Breast epithelium (tissue), 4 donors: ENCODE measurements at places on chromosomes 1 and 21. TPM values are rescaled to one million over a fixed set of nuclear protein-coding genes. Genes with fewer than 3 reads are reported as not detected.

DNA sequence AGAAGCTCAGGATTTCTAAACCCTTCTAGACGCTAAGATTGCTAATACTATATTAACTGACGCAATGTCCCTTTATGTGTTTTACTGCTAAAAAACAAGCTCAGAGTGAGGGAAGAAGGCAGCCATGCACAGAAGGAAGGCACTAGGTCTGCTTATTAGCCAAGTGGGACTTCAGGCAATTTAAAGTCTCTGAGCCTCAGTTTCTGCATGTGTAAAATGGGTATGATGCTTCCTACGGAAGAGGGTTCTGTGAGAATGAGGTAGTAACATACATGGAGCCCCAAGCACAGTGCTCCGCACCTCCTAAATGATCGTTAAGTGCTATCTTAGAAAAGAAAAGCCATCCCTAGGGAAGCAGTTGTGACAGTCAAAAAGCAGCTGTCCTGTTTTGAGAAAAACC, 16.9 kb downstream of the MIS18A start:
- no peak for DNase-seq

DNA sequence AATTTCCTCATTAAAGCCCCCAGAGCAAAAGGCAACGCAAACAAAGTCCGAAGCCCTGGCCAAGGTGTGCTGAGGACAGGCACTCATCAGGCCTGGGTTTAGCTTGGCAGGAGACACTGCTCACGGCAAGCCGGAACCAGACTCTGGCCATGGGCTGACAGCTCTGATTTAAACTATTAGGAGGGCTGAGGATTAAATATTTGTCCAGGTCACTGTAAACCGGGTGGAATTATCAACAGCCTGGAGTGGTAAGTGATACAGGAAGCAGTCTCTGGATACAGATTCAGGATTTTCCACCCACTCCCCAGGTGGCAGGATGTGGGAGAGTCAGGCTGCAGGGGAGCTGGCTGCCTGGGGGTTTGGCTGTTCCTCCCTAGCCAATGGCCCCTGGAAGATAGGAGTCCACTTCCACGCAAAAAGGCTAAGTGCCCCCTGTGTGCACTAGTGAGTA, 42.4 kb downstream of the SLC66A1 start:
- DNase-seq = no peak

DNA sequence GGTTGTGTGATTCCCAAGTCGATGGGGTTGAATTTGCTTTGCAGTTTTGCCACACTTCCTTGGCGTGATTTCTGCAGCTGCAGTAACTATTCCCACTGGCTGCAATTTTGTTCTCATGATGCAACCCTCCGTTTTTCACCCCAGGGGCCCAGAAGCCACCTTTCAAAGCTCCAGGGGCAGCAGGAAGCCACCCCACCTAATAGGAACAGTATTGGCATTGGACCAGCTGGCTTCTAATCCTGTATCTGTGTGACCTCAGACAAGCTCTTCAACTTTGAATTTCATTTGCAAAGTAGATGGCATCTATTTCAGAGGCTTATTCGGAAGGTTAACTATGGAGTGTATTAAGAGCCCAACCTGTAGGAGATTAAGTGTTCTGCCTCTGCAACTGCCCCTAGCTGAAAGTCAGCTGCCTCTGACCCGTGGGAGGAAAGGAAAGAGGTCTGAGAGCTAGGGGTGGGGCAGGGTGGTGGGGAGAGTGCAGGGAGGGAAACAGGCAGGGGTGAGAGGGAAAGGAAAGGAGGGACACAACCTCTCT, 12.6 kb downstream of the C1orf115 start:
- DNase-seq = no peak

Gene SLC6A17
- total RNA-seq = under 0.01 TPM

DNA sequence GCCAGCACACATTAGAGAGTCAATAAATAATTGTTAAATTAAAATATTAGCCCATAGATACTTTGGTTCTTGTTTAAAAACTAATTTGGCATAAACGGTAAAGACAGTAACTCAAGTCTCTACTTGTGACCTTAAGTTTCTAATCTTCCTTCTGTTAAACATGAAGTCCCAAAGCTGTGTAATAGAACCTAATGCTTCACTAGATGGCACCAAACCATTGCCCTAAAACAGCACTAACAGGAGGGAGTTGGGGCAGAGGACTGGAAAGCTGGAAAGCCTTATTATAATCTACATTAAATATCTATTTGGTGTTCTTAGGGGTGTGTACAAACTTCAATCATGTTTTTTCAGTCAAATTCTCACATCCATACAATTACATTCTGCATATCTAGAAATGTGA, 176.7 kb downstream of the OLFM3 start:
- DNase-seq = no peak

DNA sequence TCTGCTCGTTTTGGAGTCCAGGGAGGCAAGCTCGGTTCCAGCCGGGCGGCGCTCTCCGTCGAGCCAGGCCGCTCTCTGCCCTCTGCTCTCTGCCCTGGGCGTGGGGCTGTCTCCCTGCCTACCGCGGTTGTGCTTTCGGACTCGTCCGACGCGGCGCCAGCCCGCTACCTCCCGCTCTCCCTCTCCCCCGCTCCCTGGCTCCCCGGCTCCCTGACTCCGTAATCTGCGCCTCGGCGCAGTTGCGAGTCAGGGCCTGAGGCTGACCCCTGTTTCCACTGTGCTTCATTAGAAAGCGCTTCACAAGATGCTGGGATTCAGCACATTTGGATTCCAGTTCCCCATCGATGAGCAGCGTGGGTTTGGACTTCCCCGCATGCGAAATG, 2.2 kb downstream of the SOX13 start:
- no peak for DNase-seq

Gene LRRC3
- total RNA-seq = 6.4 TPM

GRCh38 chr1:230567221-230567575, 75.1 kb upstream of the COG2 start:
- DNase-seq = no peak

Gene KCNE2
- total RNA-seq = not detected

- peak; percentile 85 for DNase-seq
Measured at GRCh38 chr1:65687428-65688214, 105.1 kb upstream of the PDE4B start.

DNA sequence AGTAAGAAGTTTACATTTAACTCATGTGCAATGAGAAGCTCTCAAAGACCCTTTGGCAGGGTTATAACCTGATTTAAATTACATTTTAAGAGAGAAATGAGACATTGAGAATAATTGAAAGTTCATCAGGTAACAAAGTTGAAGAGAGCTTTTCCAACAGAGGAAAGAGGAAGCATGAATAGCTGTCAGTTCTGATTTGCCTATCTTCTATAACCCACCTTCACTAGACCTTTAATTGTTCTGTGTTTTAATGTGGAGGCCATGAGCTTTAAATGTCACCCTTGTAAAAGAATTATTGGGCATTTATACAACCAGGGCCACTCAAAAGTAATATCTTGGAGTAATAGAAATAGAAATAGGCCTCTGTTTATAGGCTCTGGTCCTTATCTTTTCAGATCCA, 9.3 kb upstream of the FCRL1 start:
- no peak for DNase-seq

GRCh38 chr1:60762176-60762575, 320.2 kb upstream of the NFIA start:
- no peak for DNase-seq

- DNase-seq = no peak
Measured at GRCh38 chr1:7234471-7234755, 449.2 kb downstream of the CAMTA1 start.

Gene PPP1R15B
- 91.6 TPM for total RNA-seq

DNA sequence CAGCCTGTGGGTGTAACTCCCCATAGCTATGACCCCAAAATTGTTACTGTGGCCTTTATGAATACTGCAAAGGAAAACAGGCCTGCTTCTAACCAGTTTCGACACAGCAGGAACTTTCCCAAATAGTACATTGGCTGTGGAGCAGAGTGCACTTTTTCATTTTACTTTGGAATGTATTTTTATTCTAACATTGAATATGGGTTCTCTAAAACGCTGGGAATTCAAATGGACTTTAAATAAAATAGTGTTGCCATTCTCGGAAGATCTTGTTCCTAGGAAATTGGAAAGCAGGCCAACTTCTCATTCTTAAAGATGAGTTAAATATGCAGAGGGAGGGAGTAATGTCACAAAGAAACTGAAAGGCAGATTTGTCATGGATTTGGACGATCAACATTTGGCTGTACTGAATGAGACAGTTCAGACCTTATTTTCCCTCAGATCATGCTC, 39.6 kb upstream of the ARHGAP29 start:
- no peak for DNase-seq

- DNase-seq = no peak
Measured at GRCh38 chr1:173415905-173416450, 61.2 kb upstream of the PRDX6 start.

Gene CD1B
- not detected for total RNA-seq

GRCh38 chr1:217418269-217419193, 212.4 kb downstream of the GPATCH2 start:
- DNase-seq = no peak

DNA sequence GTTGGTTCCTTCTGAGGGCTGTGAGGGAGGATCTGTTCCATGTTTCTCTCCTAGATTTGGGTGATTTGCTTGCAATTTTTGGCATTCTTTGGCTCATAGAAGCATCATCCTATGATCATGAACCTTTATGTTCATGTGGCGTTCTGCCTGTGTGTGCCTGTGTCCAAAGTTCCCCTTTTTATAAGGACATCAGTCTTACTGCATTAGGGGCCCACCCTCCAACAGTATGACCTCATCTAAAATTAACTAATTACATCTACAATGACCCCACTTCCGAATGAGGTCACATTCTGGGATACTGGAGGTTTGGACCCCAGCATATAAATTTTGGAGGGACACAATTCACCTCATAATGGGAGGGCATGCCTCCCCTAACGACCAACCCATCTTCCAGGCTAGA, 12.8 kb upstream of the CAMK1G start:
- no peak for DNase-seq

DNA sequence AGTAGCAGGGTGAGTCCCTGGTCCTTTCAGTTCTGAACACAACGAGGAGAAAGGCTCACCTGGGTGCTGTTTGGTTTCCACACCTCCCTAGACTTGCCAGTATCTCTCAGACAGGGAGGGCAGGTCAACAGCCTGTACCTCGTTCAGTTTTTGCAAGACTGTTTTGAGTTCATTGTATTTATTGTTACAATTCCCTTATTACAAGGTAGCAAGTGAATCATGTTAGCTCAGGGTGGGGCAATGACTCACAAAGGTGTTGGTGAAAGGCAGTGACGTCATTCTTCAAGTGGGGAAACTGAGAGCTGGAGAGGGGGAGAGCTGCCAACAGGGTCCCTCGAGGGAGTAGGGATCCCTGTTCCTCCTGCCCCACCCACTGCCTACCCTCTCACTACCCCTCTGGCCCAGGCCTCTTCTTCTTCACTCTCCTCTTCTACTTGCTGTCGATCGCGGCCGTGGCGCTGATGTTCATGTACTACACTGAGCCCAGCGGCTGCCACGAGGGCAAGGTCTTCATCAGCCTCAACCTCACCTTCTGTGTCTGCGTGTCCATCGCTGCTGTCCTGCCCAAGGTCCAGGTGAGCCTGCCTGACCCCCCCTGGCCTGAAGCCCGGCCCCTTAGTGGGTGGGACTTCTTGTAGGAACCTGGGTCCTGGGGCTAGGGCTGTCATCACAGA, 13.4 kb downstream of the SERINC2 start:
- no peak for DNase-seq

Gene TCHH
- total RNA-seq = 3.0 TPM
